ENCODE measurements at places on chromosomes 2 and 18. TPM values are rescaled to one million over a fixed set of nuclear protein-coding genes. Genes with fewer than 3 reads are reported as not detected.

DNA sequence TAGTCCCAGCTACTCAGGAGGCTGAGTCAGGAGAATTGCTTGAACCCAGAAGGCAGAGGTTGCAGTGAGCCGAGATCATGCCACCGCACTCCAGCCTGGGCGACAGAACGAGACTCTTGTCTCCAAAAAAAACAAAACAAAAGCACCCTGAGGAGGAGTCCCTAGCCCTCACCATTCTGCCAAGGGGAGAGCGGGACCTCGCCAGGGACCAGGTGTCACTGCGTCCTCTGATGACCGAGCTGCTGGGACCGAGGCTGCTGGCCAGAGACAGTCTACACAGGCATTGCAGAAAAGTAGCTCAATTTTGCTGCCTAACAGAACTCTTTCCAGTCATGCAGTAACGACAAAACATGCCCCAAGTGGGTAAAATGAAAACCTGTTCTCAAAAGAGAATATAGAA, 18.4 kb downstream of the NCK2 start:
- H3K4me1 ChIP-seq = peaks cover 91% of the 10 kb centered on the region
- H3K4me3 ChIP-seq = no peak overlapping the region
- H3K27me3 ChIP-seq = no peaks in the 10 kb centered on the region
- DNase-seq = no peak
- peak overlapping the region; percentile 80 for H3K27ac ChIP-seq

DNA sequence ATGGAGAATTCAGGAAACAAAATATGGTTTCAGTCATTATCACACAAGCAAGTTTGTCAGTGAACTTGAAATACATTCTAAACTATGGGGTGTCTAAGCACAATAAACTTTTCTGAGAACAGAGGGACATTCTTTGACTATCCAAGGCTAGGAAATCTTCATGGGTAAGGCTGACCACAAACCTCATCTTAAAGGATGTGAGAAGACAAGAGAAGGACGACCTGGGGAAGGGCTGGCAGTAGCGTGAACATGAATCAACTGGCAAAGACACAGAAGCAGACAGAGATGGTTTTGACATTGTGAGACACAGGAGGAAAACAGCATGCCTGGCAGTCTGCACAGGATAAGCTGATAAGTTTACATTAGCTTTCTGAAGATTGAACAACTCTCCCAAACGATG, 752.4 kb upstream of the SLC8A1 start:
- DNase-seq = no peak
- no peak overlapping the region for H3K4me3 ChIP-seq
- no peaks in the 10 kb centered on the region for H3K4me1 ChIP-seq
- H3K27me3 ChIP-seq = no peaks in the 10 kb centered on the region

GRCh38 chr2:33321236-33321771, 155.1 kb upstream of the RASGRP3 start:
- H3K27me3 ChIP-seq = peaks cover 2% of the 10 kb centered on the region
- H3K4me3 ChIP-seq = peak overlapping the region; percentile 1
- peak overlapping the region; percentile 47 for H3K27ac ChIP-seq
- peak; percentile 18 for DNase-seq

- H3K4me1 ChIP-seq = no peaks in the 10 kb centered on the region
- H3K36me3 ChIP-seq = no peaks in the 10 kb centered on the region
- H3K27ac ChIP-seq = no peak overlapping the region
- no peak for DNase-seq
- no peak overlapping the region for H3K4me3 ChIP-seq
Observed at GRCh38 chr18:27887287-27887686, 289.6 kb downstream of the CDH2 start.

- H3K4me1 ChIP-seq = peaks cover 7% of the 10 kb centered on the region
- no peaks in the 10 kb centered on the region for H3K36me3 ChIP-seq
- H3K27ac ChIP-seq = no peak overlapping the region
- no peak for DNase-seq
- H3K4me3 ChIP-seq = no peak overlapping the region
Observed at GRCh38 chr18:35610724-35611123, 29.2 kb downstream of the GALNT1 start.

DNA sequence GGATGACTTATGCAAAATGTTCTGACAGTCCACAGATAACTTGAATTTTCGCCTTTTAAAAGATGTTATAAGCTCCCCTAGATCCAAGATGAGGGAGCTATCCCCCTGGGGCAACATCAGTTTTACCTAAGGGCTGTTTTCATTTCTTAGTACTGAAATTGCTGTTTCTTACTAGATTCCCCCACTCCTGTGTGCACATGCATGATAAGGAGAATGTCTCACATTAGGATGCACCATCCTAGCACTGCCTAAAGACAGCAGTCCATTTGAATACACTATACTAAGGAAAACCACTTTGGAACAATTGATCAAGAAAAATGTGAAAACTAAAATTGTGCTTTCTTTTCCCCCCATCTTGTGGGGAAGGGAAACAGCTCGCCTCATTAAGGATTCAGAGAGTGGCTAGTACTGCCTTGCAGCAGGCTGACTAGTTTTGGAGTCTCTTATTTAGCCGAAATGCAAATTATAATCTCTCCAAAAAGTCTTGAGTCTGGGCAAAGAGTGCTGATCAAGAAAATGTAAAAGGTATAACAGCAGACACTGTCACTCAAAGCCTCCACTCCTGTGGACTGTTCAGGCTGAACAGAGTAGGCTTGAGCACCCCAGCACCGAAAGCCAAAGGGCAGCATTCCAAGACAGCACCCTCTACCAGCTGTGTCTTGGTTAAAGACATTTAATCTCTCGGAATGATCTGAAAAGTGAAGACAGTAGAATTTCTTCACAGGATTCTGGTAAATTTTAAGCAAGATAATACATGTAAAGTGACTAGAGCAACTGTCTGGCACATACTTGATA, 65.0 kb downstream of the ZNF385B start:
- H3K27me3 ChIP-seq = no peaks in the 10 kb centered on the region
- H3K4me1 ChIP-seq = no peaks in the 10 kb centered on the region
- no peaks in the 10 kb centered on the region for H3K36me3 ChIP-seq
- DNase-seq = no peak
- no peak overlapping the region for H3K27ac ChIP-seq

DNA sequence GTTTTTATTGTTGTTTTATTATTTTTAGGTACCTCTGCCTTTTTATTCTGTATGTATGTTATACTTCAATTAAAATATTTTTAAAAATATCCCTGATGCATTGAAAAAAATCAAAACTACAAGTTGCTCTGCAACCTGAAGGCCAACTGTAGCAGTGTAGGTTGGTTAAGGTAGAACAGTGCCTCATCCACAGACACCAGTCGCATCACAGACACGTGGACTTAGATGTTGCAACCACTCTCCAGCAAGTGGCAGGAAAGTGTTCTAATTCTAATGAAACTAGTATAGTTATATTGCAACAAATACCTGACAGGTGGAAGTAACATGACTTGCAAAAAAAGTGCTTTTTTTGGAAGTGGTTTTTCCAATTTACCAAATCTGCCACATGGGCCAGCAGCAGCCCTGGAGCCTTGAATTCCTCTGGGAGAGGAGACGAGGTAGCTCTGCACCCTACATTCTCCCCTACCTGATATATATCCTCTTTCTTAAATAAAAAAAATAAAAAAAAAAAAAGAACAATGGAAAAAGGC, 28.4 kb upstream of the SLC3A1 start:
- no peak overlapping the region for H3K27ac ChIP-seq
- DNase-seq = no peak
- H3K4me1 ChIP-seq = peaks cover 10% of the 10 kb centered on the region
- H3K36me3 ChIP-seq = no peaks in the 10 kb centered on the region
- no peak overlapping the region for H3K4me3 ChIP-seq

DNA sequence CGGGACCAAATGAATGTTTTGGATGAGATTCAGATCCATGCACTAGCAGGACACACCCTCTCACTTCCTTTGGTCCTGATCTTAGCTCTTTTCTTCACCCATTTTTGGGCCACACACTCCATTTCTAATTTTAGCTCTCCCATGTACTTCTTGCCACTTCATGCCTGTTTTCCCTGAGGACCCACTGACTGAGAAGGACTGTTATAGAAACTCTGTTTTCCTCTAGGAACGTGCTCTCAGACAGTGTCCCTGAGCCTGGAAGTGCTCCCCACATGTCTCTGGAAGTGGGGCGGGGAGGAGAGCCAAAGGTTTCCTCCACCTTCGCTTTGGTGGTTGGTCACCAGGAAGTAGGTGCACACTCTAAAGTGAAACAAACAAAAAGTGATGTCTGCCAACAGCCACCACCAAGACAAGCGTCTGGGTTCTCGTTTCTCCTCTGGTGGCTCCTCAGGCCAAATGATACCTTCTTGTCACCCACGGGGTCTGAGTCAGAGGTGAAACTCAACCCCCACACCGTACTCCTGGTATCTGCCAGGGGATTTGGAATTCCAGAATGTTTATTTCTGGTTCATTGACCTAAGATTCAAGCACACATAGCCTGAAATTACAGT, 74.7 kb downstream of the MERTK start:
- H3K4me1 ChIP-seq = peaks cover 9% of the 10 kb centered on the region
- H3K27ac ChIP-seq = no peak overlapping the region
- no peaks in the 10 kb centered on the region for H3K36me3 ChIP-seq
- H3K27me3 ChIP-seq = peaks cover 20% of the 10 kb centered on the region

DNA sequence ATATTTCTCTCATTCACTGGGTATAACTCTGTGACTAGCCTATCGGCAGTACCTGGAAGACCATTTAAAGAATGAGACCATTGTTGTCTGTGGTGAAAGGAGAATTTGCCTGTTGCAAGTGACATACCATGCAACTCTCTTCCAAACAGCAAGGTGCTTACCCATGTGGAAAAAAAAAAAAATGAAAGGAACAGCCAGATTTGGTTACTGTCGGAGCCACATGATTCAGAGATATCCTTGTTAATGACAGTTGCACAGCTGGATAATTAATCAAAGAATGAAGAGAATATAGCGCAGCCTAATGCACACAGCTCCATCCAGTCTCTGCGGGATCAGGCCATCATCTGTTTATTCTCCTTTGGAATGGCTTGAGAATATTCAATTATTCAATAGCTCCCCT, 141.8 kb downstream of the HRH4 start:
- peaks cover 18% of the 10 kb centered on the region for H3K27me3 ChIP-seq
- no peak overlapping the region for H3K27ac ChIP-seq
- H3K4me1 ChIP-seq = no peaks in the 10 kb centered on the region
- no peak overlapping the region for H3K4me3 ChIP-seq

DNA sequence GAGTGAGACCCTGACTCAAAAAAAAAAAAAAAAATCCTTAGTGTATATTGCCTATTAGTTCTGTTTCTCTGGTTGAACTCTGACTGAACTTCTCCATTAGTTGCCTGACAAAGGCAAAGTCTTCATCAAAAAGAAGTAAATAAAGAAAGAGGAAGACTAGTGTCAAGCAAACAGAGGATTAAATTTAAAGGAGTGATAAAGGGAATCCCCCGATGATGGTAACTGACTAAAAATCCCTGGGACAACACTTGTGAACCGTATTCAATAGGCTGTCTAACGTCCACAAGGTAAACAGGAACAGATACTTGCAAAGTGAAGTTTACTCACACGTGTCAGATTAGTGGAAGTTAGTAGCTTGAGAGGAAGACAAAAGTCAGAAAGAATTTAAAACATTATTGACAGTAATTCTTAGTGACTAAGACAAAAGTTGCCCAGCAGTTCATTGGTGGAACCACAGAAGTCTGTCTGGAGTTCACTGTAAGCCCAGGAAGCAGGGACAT, 26.2 kb upstream of the SPOPL start:
- no peak overlapping the region for H3K4me3 ChIP-seq
- H3K27me3 ChIP-seq = no peaks in the 10 kb centered on the region
- DNase-seq = no peak
- H3K27ac ChIP-seq = no peak overlapping the region
- H3K4me1 ChIP-seq = no peaks in the 10 kb centered on the region
- H3K36me3 ChIP-seq = no peaks in the 10 kb centered on the region

The HOXD10 gene
- not detected for total RNA-seq

The FSIP2 gene
- 0.17 TPM for total RNA-seq

The ANKRD62 gene
- not detected for total RNA-seq

The IGFBP2 gene
- 10.9 TPM for total RNA-seq

All from activated CD4-positive, alpha-beta T cell treated with anti-CD3 and anti-CD28 coated beads, Interleukin-2, amount 10 ng/mL, durations not matched to agents 7 days and 5 days (primary cell).